ENCODE measurements at places on chromosomes 3 and 15. TPM values are rescaled to one million over a fixed set of nuclear protein-coding genes. Genes with fewer than 3 reads are reported as not detected.

DNA sequence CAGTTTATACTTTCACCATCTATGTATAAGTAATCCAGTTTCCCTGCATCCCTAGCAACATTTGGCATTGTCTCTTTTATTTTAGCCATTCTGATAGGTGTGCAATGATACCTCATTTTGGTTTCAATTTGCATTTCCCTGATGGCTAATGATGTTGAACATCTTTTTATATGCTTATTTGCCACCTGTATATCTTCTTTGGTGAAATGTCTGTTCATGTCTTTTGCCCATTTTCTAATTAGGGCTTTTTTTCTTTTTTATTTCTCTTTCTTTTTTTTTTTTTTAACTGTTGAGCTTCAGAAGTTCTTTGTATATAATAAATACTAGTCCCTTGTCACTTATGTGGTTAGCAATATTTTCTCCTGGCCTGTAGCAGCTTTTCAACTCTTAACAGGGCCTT lies 68.9 kb downstream of the TM2D3 start:
- DNase-seq = no peak

DNA sequence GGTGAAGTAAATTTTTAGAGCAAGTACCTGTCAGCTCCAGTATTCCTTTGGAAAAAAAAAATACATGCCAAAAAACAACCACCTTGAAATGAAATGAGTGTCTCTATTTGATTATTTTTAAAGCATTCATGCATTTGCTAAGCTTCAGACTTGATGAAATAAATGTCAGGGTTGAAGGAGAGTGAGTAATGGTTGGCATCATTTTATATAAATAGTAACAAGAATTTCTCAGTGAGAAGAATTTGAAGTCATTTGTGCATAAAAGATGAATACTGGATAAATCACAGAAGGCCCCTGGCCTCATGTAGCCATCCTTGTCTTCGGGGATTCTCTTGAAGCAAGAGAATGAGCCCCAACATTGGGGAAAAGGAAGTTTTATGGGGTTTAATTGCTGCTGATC lies 318.4 kb downstream of the LPP start:
- DNase-seq = no peak

- peak; percentile 15 for DNase-seq
These were observed 141.0 kb upstream of the MYRIP start for GRCh38 chr3:39668420-39668819.

DNA sequence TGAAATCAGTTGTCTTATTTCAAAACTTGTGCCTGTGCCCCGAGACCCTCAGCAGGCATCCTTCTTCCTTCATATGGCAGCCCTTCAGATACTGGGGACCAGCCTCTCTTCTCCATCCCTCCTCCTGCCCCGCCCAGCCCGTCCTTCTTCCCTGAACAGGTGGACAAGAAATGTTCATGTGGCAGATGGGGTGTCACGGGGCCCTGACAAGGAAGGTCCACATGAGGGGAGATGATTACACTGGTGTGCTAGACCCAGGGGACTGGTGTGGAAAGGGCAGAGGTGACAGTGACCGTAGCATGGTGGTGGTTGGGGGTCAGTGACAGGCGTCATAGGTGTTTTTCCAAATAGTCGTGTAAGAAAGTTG lies 150.9 kb downstream of the CHDH start:
- DNase-seq = no peak

DNA sequence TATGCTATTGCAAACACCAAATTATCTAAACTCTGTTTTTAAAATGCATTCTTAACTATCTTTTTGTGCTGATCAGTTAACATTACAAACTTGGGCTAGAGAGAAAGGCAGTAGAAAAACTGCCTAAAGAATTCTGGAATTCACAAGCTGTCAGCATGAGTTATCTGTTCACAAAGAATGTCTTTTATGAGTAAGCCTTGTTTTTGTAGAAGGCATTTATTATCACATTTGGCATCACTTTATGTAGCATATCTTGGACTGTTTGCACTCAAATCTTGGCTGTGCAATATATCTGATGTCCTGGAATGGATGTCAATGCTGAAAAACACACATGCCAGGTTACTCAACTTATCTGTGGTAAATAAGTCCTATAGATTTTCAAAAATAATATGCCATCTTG lies 15.5 kb upstream of the BCHE start:
- no peak for DNase-seq

Gene MESP1
- total RNA-seq = 5.9 TPM

Gene UROC1
- not detected for total RNA-seq

GRCh38 chr15:90837094-90837493 lies 31.3 kb upstream of the FURIN start:
- DNase-seq = no peak

DNA sequence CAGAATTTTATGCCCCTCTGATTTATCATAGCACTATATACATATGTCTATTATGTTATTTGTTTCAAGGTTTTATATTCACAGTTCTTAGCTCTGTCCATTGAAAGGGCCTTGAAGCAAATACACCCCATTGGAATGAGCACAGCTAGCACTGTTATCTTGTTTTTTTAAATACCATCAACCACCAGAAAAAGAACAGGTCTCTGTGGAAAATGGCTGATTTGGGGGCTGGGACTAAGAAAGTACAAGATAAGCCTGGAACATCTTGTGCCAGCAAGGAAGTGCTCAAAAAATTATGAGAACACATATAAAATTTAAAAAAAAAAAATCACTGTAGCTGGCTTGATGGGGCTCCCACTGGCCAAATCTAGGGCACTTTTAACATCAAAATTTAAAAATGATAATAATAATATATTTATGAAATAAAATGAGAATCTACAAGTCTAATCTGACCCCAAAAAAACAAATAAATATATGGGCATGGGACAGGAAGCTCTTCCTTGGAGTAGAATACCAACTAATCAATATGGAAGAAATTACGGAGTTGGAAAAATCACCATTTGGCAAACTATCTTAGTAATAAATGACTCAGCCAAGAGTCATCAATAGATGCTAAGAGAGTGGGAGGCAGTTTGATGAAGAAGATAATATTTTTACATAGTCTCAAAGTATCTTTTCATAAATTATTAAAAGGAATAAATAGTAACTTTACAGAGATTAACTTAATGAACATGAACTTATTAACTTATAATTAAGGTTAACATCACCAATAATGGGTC lies 20.5 kb downstream of the IFT80 start:
- DNase-seq = no peak

DNA sequence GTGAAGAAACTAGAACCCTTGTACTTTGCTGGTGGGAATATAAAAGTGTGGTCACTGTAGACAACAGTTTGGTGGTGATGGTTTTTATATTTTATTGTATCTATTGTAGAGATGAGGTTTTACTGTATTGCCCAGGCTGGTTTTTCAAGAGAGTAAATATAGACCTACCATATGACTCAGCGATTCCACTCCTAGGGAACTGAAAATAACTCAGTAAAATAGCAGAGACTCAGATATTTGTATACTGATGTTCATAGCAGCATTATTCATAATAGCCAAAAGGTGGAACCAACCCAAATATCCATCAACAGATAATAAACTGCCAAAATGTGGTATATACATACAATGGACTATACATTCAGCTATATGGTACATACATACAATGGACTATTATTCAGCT lies 68.8 kb upstream of the IL12A start:
- no peak for DNase-seq

- no peak for DNase-seq
These were observed 165.6 kb downstream of the UBE2E2 start for GRCh38 chr3:23368731-23369130.

- DNase-seq = peak; percentile 68
These were observed 90.7 kb downstream of the SCN11A start for GRCh38 chr3:38960953-38961622.

GRCh38 chr3:167876620-167877281 lies 141.2 kb downstream of the SERPINI1 start:
- no peak for DNase-seq

DNA sequence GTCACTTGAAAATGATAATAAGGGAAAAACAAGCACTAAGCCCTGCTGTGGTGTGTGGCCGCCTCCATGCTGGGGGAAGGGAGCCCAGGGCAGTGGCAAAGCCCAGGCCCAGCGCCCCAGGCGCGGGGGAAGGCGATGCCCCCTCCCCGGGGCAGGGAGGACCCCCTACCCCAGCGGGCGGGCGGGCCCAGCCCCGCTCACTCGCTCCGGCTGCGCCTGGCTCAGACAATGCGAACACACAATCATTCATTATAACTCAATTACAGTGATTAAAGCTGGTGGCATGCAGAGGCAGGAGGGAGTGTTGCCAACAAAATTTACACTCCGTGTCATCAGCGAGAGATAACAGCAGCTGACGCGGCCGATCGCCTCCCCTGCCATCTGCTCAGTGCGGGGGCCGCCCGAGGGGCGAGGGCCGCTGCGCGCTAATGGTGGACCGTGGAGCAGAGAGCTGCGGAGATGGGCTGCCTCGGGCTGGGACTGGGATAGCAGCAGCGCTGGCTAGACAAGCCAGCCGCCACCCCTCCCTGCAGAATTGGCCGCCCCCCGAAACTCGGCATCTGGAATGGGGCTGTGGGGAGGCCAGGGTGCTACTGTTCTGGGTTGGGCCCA lies 64.1 kb downstream of the TLE3 start:
- no peak for DNase-seq

DNA sequence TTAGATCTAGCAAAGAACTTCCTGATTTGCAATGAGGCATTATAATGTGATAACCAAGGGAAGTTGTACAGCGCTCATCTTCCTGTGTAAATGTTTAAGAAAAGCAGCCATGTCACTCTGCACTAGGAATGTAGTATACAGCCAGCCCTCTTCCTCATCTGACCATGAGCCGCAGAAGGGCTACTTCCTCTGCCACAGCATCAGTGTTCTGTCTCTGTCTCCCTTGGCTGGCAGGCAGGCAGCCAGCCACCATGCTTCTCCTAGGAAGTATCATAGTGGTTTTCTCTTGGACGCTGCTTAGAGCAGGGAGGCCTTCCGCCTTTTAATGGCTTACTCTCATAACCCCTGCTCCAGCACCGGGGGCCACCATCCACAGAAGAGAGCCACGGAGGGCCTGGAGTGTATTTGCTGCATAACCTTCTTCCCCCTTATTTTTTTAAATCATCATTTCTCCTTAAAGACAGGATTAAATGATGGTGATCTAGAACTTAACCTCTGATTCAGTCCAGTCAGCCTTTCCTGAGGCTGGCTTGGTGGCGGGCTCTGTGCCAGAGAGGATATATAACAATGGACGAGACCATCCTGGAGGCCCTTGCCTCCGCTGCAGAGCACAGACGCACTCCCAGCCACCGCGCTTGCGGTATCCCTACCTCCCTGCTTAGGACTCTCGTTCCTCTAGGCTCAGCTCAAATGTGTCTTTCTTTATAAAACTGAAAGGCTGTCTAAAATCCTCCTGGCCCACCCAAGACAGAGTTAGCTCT lies 57.3 kb upstream of the PLXNA1 start:
- no peak for DNase-seq

GRCh38 chr15:40053079-40053830 lies 14.3 kb upstream of the SRP14 start:
- DNase-seq = no peak

DNA sequence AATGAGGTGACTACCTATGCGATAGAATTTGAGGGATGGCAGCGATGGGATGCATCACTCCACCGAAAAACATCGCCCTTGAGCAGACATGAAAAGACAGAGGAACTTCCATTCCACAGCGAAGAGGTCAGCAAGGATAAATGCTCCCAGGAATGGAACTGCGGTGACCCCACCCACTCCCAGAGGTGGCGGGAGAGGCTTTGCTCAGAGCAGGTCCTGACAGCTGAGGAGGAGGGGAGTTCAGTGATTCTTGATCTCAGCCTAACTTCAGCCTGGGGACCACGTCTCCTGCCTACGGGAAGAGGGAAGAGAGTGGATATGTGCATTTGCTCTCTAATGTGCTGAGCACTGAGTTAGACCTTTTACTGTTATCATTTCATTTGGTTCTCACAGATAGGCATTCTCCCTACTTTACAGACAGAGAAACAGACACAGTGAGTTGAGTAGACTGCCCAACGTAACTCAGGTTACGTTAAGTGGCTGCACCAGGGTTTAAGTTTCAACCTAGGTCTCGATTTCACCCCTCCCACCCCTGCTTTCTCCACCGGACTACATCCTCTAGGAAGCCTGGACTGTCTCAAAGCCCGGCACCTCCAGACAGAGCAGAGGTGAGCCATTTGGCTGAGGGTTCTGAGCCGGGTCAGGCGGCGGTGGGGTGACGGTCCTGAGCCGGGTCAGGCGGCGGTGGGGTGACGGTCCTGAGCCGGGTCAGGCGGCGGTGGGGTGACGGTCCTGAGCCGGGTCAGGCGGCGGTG lies 170.0 kb downstream of the RAB11A start:
- DNase-seq = no peak

DNA sequence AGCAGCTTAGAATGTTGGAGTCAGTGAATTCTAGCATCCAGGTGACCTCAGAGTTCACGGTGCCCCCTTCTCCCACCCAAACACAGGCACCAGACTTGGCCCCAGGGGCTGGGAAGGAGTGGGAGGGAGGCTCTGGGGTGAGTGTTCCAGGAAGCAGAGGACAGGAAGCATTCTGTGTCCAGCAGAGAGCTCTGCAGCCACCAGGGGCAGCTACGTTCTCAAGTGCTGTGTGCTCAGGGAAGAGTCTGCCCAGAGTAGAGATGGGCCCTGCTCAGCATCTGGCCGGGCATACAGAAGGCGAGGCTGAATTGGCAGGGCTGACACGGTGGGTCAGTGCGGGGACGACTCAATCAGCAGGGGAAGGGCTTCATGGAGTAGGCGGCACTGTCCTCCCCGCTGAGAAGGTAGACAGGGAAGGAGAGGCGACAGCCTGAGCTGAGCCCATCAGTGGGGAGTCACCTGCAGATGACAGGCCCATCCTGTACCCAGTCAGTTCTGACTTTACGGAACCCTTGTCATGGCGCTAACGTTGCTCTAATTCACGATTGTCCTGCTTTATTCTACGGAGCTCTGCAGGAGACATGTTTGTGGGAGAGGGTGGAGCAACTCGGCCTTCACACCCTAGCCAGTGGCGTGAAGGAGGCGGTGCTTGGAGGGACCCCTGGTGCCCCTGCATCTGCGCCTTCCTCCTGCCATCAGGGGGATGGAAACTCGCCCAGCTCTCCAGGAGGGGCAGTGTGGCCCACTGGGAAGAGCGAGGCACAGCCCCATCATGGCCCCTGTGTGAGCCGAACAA lies 82.2 kb downstream of the C3orf70 start:
- DNase-seq = peak; percentile 45

DNA sequence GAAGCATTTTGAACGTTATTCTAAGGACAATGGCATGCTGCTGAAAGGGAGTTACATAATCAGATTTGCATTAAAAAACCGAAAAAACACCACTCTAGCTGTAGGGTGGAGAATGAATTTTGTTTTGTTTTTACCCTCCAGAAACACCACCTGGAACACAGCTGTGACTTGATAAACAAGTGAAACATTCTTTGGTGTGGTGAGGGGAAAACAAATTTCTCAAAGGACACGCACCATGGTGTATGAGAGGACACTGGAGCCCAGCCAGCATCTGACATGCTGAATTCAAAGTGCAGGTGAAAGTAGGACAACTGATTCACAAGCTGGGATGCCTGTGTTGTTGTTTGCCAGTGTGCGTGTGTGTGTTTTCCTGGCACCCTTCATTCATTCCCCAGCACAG lies 554.5 kb upstream of the TBL1XR1 start:
- no peak for DNase-seq

Gene GP5
- total RNA-seq = 0.21 TPM
